Umbilical cord (tissue), 2 donors: ENCODE measurements at places on chromosomes 5 and 9. TPM values are rescaled to one million over a fixed set of nuclear protein-coding genes. Genes with fewer than 3 reads are reported as not detected.

SPTAN1 gene
- total RNA-seq = 263 TPM

TRIP13 gene
- total RNA-seq = 2.9 TPM

DNA sequence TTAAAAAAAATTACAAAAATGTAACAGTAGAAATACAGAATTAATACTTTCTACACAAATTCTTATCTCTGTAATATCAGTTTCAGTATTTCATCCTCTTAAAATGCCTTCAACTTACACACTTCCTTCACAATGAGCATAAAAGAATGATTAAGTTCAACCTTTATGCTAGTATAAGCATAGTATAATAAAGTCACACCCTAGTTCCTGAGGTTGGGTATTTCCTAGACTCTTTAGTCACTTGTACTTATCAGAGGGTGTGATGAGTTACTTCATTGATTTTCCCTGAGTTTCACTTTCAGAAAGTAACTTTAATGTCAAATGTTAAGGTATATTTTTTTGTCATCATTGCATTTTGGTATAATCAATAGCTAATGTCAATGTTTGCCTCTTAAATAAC, 302.4 kb downstream of the PDE4D start:
- no peak for DNase-seq

DNA sequence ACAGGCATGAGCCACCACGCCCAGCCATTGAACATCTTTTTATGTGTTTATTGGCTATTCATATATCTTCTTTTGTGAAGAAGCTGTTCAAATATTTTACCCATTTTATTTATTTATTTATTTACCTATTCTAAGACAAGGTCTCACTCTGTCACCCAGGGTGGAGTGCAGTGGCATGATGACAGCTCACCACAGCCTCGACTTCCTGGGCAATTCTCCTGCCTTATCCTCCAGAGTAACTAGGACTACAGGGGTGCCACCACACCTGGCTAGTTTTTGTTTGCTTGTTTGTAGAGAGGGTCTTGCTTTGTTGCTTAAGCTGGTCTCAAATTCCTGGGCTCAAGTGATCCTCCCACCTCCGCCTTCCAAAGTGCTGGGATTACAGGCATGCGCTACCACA, 33.5 kb downstream of the NAIF1 start:
- no peak for DNase-seq

DNA sequence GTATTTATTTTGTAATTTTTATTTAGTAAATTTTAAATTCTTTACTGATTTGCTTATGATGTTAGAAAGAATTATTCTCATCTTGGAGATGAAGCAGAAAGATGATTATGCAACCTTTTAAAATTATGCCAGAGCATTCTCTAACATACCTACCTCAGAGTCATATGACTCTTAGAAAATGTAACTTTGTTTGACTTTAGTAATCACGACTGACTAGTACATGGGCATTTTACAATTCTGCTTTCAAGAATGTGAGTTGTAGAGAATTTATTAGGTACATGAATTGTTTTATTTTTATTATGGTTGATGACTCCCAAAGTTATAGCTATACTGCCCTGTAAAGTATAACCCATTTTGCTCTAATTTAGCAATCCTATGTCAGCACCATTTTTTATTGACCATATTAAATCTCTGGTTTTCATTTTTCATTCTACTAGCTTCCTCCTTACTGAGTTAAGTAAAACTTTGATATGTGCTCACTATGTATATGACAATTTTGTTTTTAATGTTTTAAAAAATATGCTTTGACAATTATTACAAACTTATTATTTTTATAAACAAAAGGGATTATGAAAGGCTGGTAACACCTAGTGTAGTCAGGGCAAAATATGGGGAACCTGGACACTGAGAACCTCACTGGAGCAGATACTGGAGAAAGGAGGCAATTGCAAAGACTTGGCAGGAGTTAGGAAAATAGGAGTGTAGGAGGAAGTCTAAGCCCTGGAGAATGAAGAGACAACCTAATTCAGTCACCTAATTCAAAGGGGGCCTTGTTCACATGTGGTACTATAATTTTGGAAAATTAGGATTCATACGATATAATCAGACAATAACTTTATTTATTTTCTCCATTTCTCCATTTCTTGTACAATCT, 249.7 kb upstream of the DAB2 start:
- DNase-seq = no peak

GRCh38 chr5:15500325-15501001, 483 bp downstream of the FBXL7 start:
- DNase-seq = peak; percentile 61

GRIN1 gene
- 5.1 TPM for total RNA-seq

GRCh38 chr5:113140837-113141671, 164.5 kb downstream of the DCP2 start:
- DNase-seq = peak; percentile 89

DNA sequence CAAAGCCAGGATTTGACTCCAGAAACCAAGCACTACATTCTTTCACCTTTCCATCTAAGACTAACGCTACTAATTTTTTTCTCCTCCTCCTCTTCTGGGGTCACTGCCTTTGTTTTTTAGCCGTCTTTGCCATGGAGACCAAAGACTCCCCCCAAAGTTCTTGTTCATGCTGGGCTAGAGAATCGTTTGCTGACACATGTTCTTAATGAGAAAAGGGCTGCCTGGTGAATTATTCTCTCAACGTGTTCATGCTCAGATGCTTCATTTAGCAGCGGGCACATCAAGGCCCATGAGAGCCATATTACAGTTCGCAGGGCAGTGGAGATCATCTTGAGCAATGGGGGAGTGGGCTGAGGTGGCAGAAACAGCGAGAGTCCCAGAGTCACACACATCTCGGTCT, 134.9 kb downstream of the SLIT3 start:
- DNase-seq = no peak

DNA sequence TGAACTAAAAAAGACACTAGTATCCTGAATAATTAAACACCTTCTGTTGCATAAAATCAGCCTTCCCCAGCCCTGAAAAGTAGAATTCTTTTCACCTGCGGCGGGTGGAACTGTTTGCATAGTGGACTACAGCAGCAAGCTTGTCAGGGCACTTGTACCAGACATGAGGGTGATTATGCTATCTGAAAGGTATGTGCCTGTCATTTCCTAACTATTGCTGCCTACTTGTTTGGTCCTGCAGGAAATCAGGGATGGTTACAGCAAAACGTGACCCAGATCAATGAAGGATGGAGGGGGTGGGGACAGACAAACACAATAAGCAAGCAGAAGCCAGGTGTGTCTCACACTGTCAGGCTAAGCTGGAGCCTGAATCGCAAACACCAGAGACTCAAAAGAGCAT, 385.6 kb downstream of the MLLT3 start:
- DNase-seq = peak; percentile 50

DNA sequence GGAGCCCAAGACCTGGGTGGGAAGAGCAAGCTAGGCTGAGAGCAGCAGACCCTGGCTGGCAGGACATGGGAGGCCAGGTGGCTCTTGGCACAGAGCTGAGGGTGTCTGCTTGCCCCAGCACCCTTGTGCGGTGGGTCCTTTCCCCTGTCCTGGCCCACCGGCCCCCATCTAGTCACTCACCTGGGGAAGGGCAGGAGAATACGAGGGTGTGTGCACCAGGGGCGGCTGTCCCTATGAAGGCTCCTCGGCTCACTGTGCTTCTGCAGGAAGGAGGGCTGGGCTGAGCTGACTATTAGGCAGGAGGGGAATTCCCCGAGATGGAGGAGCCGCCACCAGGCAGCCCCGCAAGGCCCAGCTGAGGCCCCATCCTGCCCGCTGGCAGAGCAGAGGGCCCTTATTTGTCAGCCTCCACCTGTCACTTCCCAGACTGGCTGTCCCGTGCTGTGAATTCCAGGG, 6.1 kb upstream of the TNIP1 start:
- DNase-seq = no peak

GFPT2 gene
- 170 TPM for total RNA-seq

ANXA2R gene
- 2.9 TPM for total RNA-seq

DNA sequence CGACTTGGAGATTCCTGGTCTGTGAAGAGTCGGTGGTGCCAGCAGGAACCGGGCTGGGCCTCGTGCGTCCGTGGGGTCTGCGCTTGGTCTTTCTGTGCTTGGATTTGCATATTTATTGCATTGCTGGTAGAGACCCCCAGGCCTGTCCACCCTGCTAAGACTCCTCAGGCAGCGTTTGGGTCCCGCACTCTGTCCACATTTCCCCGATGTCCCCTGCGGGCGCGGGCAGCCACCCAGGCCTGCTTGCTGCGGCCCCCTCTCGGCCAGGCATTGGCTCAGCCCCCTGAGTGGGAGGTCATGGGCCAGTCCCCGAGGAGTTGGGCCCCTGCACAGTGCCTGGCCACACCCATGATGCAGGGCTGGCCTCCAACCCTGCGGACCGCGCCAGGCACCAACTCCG, 27.4 kb upstream of the CTNND2 start:
- DNase-seq = no peak

DNA sequence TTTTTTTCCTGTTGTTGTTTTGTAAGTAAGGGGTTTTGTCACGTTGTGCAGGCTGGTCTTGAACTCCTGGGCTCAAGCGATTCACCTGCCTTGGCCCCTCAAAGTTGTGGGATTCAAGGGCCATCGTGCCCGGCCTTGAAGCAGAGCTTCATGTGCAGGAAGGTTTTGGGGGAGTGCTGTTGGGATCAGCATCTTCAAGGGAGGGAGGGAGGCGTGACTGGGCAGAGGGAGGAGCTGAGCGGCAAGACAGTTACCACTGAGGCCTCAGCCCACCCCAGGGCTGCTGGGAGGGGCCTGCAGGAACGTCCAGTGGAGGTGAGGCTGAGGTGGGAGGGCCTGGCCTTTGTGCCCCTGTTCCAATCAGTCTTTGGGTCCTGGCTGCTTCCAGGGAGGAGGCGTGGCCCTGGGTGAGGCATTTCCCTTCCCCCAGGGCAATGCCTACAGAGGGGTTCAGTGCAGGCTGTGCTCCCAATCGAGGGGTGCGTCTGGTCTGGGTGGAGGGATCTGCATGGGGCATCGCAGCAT, 21.4 kb downstream of the OR2V1 start:
- DNase-seq = no peak

- DNase-seq = peak; percentile 62
Measured at GRCh38 chr9:98707166-98708102, 1.3 kb downstream of the GABBR2 start.

PHF24 gene
- 1.9 TPM for total RNA-seq

PKD2L2 gene
- 2.4 TPM for total RNA-seq

IFNA21 gene
- total RNA-seq = 18.5 TPM

PPP2R2B gene
- total RNA-seq = 5.1 TPM

GRCh38 chr9:131545003-131545785, at the start of gene PRRT1B:
Gene PRRT1B, plus strand, starts transcription at chr9:131545523. Its CDS starts 93 bp downstream, at chr9:131545616.
- no peak for DNase-seq

DNA sequence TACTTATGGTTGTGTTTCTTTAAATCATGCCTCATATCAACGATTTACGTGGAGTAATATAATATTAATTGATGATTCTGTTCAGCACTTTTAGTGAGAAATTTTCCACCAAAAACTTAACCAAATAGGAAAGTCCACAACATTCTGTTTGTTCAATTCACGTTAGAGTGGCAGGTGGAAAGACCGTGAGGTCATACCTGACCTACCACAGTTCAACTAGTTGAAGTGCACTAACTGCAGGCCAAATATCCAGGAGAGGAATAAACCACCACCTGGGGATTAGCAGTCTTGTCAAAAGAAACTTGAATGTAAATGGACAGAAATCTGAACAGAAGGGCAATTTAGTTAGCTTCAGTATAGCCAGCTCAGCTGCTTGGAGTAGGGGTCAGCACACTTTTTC, 577.7 kb downstream of the KIF4B start:
- no peak for DNase-seq

- no peak for DNase-seq
Measured at GRCh38 chr5:177487975-177488374, 9.4 kb downstream of the PDLIM7 start.

- DNase-seq = peak; percentile 81
Measured at GRCh38 chr9:133955821-133956411, 36.2 kb downstream of the VAV2 start.

EIF4E1B gene
- total RNA-seq = 5.3 TPM

C5 gene
- total RNA-seq = 8.2 TPM

DNA sequence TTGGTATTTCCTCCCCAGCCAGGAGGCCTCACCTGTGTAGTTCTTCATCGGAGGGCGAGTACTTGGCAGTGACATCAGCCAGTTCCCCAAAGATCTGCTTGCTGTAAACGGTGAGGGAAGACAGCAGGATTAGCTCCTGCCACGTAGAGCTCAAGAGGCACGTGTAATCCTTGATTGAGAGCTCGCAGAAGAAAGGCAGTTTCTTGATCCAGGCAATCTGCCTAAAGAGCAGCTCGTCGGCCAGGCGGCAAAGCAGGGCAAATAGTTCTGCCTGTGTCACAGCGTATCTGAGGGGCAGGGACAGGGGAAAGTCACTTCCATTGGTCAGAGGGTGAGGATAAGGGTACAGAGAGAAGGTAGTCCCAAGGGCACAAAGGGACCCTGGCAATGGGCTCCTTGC, 28.6 kb upstream of the NR5A1 start:
- no peak for DNase-seq

DNA sequence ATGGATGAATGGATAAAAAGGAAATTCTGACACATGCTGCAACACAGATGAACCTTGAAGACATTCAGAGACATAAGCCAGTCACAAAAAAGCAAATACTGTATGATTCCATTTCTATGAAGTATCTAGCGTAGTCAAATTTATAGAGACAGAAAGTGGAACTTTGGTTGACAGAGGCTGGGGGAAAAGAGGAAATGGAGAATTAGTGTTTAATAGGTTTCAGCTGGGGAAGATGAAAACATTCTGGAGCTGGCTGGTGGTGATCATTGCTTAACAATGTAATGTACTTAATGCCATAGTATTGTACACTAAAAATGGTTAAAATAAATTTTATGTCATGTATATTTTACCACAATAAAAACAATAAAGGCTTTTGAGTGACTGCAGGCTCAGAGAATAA, 24.2 kb downstream of the PPIC start:
- DNase-seq = peak; percentile 15

GRCh38 chr9:114397219-114397847, 9.6 kb upstream of the AKNA start:
- no peak for DNase-seq

EIF4EBP3 gene
- total RNA-seq = not detected

GRCh38 chr5:41797662-41798061, 72.6 kb downstream of the OXCT1 start:
- DNase-seq = no peak

- DNase-seq = no peak
Measured at GRCh38 chr5:113607361-113607760, 93.9 kb downstream of the YTHDC2 start.

DNA sequence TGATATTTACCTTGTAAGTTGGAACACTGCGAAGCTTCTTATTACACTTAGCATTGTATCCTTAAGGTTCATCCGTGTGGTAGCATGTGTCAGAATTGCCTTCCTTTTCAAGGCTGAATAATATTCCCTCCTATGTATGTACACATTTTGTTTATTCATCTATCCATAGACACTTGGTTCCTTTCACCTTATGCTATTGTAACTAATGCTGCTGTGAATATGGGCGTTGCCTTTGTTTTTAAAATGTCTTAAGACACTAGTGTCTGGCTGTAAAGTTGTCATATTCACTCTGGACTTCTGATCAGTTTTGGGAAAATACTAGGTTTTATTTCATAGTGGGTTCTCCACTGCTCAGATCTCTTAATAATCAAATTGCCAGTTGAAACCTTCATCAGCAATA, 383.3 kb upstream of the PRR16 start:
- no peak for DNase-seq
